ENCODE measurements at places on chromosomes 12 and 14. TPM values are rescaled to one million over a fixed set of nuclear protein-coding genes. Genes with fewer than 3 reads are reported as not detected.

TTLL5 gene
- 17.8 TPM for total RNA-seq

ZDHHC22 gene
- not detected for total RNA-seq

FGF23 gene
- total RNA-seq: not detected

NFATC4 gene
- total RNA-seq: 96.9 TPM

TBC1D30 gene
- total RNA-seq: not detected

TMEM30B gene
- total RNA-seq: 1.7 TPM

RNU4-1 gene
- total RNA-seq: not detected

ADSS1 gene
- 4.7 TPM for total RNA-seq

KRT77 gene
- not detected for total RNA-seq

TAS2R9 gene
- total RNA-seq: not detected

BEGAIN gene
- total RNA-seq: 1.4 TPM

SERPINA10 gene
- not detected for total RNA-seq

FOXN4 gene
- not detected for total RNA-seq

CCDC38 gene
- total RNA-seq: under 0.01 TPM

NAV3 gene
- 69.9 TPM for total RNA-seq

A2M gene
- 60.6 TPM for total RNA-seq

TMPRSS12 gene
- not detected for total RNA-seq

ZFP36L1 gene
- 88.0 TPM for total RNA-seq

ABCC9 gene
- 44.3 TPM for total RNA-seq

PTCSC3 gene
- not detected for total RNA-seq

NOVA1 gene
- under 0.01 TPM for total RNA-seq

ETFBKMT gene
- 1.8 TPM for total RNA-seq

PIK3C2G gene
- not detected for total RNA-seq

HOXC12 gene
- not detected for total RNA-seq

TAS2R20 gene
- total RNA-seq: 1.8 TPM

ZNF26 gene
- 12.3 TPM for total RNA-seq

All from GM23248 (cell line).